Stimulated activated CD4-positive, alpha-beta T cell treated with anti-CD3 and anti-CD28 coated beads, Interleukin-4, amount 100 ng/mL, for 24 hours (primary cell): ENCODE measurements at places on chromosomes 4 and X.

- DNase-seq, result peak; percentile 62
Measured at GRCh38 chrX:46573892-46574773, 568 bp downstream of the CHST7 start.

DNA sequence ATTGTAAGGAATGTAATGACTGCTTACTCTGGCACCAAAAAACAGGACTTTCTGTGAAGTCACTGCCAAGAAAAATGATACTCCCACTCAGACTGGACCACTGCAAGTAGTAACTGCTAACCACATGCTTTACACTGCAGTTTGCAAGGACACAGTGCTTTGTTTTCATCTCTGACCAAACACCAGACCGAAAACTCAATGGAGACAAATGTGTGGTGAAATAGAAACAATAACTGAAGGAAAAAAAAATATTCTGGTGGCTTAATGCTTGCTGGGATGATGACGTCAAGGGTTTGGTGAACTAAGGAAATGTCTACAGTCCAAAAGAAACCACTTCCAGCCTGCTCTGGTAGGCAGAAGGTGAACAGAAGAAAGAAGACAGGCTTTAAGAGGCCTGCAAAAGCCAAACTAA, 13.2 kb downstream of the GPC4 start:
- no peak for DNase-seq

DNA sequence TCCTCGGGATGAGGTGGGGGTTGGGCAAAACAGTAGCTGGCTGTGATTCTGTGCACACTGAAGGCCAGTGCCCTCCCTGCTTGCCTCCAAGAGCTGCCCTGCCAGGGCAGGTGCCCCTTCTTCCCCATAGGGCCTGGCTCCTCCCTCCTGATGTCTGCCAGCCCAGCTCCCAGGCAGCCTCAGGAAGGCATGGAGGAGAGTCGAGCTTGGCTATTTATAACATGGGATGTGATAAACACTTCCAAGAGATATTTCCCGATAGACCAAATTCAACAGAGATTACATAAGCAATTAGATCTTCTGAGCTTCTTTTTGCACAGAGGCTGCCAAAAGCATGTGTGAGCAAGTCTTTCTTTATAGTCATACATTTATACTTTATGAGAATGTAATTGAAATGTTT, 45.3 kb upstream of the PJA1 start:
- no peak for DNase-seq

DNA sequence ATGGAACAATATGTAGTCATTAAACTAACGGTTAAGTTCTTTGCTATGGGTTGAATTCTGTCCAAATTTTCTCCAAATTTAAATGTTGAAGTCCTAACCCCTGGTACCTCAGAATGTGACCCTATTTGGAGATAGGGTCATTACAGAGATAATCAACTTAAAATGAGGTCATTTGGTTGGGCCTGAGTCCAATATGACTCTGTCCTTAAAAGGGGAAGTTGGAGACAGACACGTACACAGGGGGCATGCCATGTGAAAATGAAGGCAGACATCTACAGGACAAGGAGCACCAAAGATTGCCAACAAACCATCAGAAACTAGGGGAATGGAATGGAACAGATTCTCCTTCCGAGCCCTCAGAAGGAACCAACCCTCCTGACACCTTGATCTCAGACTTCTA, 492.0 kb upstream of the FTHL17 start:
- DNase-seq, result no peak

DNA sequence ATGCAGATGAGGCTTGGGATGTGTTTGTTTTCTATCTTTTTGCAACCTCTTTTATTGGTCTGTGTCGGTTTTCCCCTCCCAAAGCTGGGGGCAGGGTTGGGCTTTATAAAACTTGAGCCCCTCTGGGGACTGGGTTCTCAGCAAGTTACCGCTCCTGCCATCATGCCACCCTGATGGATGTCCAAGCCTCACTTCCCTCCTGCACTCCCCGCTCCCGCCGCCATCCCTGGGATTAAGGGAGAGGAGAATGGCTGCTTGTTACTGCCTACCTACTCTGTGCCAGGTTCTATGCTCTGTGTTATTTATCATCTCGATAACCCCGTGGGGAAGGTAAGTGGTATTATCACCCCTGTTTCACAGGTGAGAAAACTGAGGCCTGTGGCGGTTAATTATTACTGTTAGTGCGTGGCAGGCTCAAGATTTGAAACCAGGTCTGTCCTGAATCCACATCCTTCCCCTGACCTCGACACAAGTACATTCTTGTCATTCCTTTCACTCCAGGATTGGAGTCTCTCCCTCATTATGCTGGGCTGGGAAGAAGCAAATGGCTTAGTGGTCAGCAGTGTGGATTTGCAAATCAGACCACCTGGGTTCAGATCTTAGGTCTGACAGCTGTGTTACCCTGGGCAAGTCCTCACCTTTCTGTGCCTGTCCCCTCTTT, 4.5 kb downstream of the UBA1 start:
- no peak for DNase-seq

- no peak for DNase-seq
Measured at GRCh38 chr4:79788884-79789283, 284.1 kb downstream of the ANTXR2 start.

- DNase-seq, result no peak
Measured at GRCh38 chrX:105703876-105704275, 118.5 kb upstream of the NRK start.

DNA sequence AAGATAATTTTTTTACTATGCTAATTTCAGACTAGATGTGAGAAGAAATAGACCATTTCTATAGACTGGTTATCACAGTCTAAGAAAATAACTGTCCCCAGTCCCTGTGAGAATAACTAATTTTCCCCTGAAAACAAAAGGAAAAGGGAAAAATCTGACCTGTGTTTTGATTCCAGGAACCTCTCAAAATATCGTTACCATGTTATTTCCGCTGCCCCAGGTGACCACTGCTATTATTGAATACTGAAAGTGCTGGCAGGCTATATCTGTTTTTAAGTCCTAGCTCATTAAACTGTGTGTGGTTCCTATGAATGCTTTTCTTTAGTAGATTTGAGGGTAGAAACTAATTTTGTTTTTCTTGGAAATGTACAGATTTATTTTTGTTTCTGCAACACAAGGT, 83.6 kb downstream of the GAB1 start:
- no peak for DNase-seq

DNA sequence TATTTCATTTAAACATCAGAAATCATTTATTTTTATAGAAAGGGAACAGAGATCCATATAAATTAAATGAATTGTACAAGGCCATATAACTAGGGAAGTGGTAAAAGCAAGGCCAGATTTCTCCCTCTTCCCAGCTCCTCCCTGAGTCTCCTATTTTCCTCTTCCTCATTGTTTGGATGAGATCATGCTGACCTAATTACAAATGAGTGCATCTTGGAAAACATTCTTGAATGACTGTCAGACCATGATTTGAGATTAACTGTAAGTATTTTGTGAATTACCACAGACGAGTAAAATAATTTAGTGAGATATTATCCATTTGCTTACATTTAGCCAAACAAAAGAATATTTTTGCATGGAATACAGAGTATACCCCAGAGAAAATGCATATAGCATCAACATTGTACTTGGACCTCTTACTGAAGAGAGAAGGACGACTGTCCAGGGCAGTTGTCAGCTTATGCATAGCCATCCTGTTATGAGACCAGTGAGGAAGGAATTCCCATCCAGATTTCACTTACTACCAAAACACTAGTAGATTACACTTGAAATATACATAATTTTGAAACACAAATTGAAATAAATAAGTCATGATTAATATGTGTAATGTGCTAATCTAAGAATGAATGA, 47.3 kb downstream of the SLAIN2 start:
- no peak for DNase-seq

DNA sequence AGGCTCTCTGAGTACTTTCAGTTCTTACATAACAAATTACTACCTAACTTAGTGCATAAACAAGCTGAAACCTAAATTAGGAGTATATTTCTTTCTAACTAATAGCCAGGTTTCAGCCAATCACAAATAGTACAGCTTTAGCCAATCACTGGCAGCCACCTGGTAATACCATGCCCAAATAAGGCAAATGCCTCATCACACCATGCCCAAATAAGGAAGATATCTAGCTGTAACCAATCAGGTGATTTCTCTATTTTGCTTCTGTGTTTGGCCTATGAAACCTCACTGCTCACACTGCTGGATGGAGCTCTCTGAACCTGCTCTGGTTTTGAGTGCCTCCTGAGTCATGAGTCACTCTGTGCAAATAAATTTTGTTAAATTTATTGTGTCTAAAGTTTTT, 113.5 kb downstream of the DDIT4L start:
- DNase-seq, result no peak

DNA sequence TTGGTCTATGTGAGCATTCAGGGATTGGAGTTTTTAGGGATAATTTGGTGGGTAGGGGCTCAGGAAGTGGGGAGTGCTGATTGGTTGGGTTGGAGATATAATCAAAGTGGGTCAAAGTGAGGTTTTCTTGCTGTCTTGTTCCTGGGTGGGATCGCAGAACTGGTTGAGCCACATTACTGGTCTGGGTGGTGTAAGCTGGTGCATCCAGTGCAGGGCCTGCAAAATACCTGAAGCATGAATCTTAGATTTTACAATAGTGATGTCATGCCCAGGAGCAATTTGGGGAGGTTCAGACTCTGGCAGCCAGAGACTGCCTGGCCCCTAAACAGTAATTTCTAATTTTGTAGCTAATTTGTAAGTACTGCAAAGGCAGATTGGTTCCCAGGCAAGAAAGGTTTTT, 665.6 kb upstream of the PRKX start:
- DNase-seq, result no peak

DNA sequence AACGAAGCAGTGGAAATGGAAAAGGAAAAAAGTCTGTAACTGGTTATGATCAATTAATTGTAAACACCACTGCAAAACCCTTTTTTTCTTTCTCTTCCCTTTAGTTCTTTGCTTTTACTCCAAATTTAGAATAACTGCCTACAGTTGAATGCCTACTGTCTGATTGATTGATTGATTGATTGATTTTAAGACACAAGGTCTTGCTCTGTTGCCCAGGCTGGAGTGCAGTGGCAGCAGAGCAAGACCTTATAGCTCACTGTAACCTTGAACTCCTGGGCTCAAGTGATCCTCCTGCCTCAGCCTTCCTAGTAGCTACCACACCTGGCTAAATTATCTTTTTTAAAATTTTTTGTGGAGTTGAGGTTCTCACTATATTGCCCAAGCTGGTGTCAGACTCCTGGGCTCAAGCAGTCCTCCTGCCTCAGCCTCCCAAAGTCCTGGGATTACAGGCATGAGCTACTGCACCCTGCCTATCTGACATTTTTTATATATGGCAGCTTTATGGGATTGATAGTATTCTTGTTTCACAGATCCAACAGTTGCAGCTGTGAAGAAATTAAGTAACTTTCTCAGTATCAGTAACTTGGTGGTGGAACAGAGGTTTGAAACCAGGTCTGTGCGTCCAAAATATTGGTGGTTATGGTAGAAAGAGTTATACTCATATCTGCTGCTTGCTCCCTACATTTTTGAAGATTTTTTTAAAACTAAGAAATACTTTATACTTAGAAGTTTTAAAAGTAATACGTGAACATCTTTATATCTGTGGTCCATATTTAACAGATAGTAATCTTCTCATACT, 12.4 kb downstream of the UBE2K start:
- DNase-seq, result no peak

GRCh38 chr4:61493041-61493440, 292.9 kb downstream of the ADGRL3 start:
- no peak for DNase-seq
